GM12878 (cell line): ENCODE measurements at places on chromosomes 4 and X.

GRCh38 chrX:10177601-10178000 is 20.8 kb downstream of the CLCN4 start:
- no peak overlapping the region for H3K27ac ChIP-seq
- 0 out of 2 replicates have a peak, but pooled peaks cover 2% of the 10 kb centered on the region for H3K27me3 ChIP-seq
- no peak for DNase-seq
- no peaks in the 10 kb centered on the region for H3K36me3 ChIP-seq

GRCh38 chrX:2327423-2327822 is 173.4 kb downstream of the DHRSX start:
- H3K4me1 ChIP-seq = no peaks in the 10 kb centered on the region
- no peaks in the 10 kb centered on the region for H3K27me3 ChIP-seq
- no peak overlapping the region for H3K4me3 ChIP-seq
- no peak overlapping the region for H3K27ac ChIP-seq
- no peak for DNase-seq

- no peaks in the 10 kb centered on the region for H3K27me3 ChIP-seq
- no peak for DNase-seq
- no peaks in the 10 kb centered on the region for H3K36me3 ChIP-seq
- H3K4me1 ChIP-seq = no peaks in the 10 kb centered on the region
- H3K4me3 ChIP-seq = no peak overlapping the region
Measured at GRCh38 chr4:74005528-74005927, 7.1 kb upstream of the CXCL5 start.

DNA sequence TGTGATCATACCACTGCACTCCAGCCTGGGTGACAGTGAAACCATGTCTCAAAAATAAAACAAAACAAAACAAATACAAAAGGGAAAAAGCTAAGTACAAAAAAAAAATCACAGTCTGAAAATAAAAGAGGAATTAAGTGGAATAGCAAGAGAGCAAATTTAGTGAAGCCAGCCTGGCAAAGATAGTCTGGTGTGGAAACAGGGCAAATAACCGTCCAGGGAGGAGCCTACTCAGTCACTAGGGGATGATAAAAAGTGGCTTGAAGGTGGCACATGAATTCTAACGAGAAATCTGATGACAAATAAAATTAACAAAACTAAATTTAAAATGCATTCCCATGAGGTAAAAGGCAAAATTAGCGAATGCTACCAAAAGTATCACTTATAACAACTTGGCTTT is 8.2 kb downstream of the PDGFC start:
- H3K27me3 ChIP-seq = no peaks in the 10 kb centered on the region
- H3K4me3 ChIP-seq = no peak overlapping the region
- H3K4me1 ChIP-seq = no peaks in the 10 kb centered on the region
- H3K36me3 ChIP-seq = no peaks in the 10 kb centered on the region
- no peak for DNase-seq
- no peak overlapping the region for H3K27ac ChIP-seq
